Bone marrow (tissue), 2 donors: ENCODE measurements at places on chromosomes 3 and 15.

DNA sequence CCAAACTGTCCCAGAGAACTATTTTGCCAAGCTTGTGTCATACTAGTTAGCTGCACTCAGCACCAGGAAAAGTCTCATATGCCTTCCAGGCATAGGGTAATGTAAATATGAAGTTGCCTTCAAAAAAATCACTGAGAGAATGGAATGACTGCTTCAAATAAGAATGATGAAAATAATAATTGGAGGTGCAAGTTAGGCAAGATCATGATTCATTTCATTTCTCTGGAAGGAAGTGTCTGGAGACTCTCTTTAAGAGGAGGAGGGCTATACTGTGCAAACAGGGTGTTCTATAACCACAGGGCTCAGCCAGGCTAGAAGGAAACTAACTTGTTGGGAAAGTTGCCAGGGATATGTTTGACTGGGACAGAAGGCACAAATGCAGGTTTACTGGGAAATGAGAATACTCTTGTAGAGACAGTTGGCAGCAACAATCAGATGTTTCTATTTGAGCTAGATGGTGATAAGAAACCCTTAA is 4.3 kb downstream of the SIDT1 start:
- peak; percentile 35 for DNase-seq

DNA sequence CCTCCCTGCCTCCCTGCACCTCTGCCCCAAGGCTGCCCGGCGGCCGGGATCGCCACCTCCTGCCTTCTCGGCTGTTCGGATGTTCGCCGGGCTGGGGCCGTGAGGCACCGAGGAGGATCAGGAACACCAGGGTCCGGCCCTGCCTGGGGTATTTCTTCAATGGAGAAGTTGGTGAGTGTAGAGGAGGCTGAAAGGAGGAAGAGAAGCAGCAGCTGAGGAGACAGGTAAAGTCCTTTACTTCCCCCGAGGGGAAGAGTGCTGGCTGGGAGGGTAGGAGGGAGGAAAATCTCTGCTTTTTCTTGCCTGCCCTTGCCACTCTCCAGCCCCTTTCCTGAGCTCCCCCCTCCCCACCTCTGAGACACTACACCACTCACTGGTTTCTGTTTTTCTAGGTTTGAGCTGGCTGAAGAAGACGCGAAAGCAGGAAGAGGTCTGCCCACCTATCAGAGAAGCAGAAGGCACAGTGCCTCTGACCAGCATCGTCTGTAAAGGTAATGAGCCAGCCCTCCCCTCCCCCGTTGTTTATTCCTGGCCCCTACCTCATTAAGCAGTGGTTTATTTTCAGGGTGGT is 519 bp downstream of the ASB7 start:
- DNase-seq = no peak

DNA sequence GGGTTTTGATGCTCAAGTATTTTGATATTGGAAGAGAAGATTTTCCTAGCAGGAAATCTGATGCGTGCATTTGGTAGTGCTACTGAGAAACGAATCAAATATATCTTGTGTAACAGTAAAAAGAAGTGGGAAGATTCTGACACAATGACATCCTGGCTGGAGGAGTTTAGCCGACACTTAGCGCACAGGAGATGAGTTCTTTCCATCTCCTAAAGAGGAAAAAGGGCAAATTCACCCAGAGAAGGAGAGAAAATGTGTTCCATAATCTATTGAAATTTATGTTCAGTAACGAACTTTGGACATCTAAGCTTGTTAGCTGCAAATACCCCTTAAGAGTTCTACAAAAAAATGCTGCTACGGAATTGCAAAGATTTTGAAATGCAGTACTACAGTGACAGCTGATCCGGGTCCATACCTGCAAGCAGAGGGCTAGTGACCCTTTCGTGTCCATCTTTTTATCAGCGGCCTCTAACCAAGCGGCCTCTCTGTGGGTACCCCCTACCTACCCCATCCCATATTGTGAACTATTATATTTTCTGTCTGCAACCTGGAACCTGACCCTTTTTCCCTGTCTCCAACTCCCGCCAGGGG is 971 bp downstream of the CPOX start:
- DNase-seq = no peak

DNA sequence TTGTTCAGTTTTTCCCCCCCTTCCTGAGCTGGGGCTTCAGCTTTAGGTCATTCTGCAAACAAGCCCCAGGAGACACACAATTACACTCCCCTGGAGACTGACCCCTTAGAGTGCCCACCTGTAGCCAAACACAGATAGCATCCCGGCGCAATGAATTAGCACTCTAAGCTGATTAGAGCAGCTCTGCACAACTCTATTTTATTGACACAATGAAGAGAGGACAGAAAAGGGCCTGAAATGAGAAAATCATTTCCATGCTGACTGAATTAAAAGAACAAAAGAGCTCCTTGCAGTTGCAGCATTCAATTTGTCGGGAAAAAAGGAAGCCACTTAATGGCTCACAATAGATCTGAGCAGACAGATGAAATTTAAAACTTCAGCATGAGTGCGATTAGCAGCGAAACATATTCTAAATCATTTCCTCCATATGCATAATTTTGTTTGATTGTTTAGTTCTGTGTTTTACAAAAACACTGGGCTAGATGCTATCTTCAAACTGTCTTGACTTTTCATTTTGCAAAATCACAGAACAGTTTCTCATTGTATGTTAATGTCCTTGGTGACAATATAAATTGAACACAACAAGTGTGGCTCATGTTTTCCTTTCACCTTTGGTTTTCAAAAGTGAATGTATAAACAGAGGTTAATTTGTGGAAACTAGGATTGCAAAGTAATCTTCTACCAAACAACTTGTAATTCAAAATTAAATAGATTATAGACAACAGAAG is 308.6 kb downstream of the MECOM start:
- no peak for DNase-seq

DNA sequence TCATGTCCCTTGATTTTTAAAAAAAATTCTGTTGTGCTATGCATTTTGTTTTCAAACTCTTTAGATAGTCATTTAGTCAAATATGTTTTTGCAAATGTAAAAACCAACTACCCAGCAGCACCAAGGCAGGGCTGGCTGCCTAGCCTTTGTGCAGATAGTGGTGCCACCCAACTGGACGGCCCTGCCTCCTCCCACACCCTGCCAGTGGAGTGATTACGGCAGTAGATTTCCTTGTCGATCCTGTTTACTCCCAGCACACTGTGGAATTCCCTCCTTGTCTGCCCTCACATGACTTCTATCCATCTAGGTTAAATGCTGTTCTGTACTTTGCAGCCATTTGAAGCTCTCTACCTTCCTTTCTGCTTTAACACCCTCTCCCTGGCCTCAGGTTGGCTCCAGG is 79.4 kb upstream of the PLXNA1 start:
- DNase-seq = no peak

GRCh38 chr15:76059320-76060117 is at the start of gene TMEM266:
Gene TMEM266 (plus strand): TSS chr15:76059985. CDS start chr15:76134264, 74,279 bp downstream.
- DNase-seq = no peak
